ENCODE measurements at places on chromosomes 3 and 15.

DNA sequence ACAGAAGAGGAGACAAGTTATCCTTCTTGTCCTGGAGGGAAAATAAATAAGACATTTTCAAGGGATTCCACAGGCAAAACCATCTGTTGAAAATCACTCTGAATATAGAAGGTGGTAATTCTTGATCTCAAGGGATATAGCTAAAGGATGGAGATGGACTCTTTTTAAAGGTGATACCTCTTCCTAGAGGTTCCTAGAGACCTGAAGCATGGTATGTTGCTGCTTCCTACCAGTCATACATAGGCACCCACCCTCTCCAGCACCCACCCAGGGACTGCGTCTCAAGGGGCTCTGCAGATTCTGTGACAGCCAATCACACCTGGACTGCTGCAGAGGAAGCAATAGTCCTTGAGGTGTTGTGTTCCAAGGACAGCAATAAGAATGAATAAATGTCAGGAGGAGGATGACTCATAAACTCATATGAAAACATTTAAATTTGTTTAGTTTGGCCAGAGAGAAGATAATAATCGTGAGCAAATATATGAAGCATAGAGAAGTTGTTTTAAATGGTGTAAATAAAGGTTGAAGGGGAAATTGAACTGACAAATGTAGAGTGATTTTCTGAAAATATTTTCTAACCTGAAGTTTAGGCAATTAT lies 741.6 kb upstream of the CBLB start:
- DNase-seq = no peak

GRCh38 chr3:66991459-66991858 lies 6.6 kb upstream of the KBTBD8 start:
- DNase-seq = no peak

GRCh38 chr15:41851167-41851523 lies 12.5 kb downstream of the PLA2G4B start:
- DNase-seq = no peak

DNA sequence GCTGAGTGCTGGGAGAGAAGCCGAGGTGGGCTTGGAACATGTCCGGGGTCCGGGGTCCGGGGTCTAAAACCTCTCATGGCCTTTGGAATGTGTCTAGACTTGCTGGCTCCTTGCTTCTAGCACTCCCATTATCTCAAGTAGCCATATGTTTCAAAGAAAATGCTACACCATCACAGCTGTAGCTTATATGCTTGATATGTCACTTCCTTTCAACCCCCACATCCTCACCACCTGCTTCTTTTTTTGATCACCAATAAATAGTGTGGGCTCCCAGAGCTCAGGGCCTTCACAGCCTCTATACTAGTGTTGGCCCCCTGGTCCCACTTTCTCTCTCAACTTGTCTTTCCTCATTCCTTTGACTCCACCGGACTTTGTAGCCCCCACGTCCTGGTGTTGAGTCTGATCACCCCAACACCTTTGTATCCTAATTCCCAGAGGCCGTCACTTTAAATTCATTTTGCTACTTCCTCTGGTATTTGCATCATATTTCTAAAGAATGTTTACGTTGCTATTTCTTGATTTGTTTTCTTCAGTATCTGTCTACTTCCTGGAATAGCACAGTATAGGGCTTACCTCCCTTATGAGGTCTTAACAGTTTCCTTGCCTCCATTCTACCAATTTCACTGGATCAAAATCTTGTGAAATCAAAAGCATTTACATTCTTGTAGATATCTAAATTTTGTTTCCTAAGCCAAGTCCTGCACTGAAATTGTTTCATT lies 71.9 kb upstream of the CHRNB4 start:
- no peak for DNase-seq

DNA sequence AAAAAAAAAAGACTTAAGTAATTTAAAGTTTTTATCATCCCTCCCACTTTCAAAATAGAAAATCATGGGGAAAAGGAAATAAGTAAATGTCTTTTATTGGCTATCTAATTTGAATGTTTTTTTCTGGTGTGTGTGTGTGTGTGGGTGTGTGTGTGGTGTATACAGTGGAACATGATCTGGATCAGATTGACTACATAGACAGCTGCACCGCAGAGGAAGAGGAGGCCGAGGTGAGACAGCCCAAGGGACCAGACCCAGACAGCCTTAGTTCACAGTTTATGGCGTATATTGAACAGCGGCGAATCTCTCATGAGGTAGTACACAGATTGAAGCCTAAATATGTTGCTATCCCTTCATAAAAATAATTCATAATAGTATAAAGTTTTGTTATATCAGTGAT lies 44.5 kb downstream of the LRCH3 start:
- DNase-seq = no peak

- no peak for DNase-seq
Measured at GRCh38 chr3:95905182-95905581, 909.2 kb upstream of the EPHA6 start.

GRCh38 chr3:149339931-149340309 lies 6.5 kb upstream of the TM4SF18 start:
- no peak for DNase-seq

DNA sequence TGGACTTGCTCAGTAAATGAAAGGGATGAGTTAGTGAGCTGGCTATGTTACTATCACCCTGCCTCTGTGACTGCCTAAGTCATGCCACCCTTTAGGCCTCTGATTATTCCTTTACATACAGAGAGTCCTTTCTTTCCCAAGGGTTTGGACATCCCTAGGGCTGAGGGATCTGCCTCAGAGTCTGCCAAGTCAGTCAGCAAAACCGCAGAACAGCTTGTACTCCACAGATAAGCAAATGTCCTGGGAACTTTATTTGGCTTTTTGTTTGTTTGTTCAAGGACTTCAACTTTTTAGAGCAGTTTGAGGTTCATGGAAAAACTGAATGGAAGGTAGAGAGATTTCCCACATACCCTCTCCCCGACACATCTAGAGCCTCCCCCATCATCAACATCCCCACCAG lies 82.6 kb upstream of the TRIM42 start:
- no peak for DNase-seq

DNA sequence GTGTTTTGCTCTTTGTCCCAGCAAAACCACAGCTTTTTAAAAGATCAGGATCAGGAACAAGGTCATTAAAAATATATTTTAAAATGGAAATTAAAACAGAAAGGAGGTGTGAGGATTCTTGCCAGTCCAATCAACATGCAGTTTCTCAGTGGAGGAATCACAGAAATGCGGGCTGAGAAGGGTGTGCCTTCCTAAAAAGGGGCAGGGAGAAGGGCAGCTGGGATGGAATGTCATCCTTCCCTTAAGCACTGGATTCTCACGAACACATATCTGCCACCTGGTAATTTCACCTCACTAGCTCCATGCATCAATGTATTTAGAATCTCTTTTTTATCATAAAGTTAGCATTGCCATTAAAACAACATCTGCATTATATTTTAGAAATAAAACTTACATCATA lies 21.4 kb downstream of the ABI3BP start:
- DNase-seq = no peak

GRCh38 chr3:58101499-58102389 lies 93.5 kb downstream of the FLNB start:
- no peak for DNase-seq

DNA sequence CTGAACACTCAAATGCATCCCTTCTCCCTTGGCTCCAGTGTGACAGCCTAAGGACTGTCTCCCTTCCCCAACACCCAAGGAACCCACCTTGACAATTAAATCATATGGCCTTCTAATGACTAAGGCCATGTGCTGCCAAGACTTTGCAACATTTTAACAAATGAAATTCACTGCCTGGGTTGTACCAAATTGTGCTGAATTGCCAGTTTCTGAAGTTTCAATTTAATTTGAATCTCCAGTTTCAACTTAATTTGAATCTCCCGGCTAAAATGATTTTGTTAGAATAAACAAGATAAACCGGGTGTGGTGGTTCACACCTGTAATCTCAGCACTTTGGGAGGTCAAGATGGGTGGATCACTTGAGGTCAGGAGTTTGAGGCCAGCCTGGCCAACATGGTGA lies 72.4 kb upstream of the RAP2B start:
- DNase-seq = no peak

GRCh38 chr3:107430996-107431245 lies 53.7 kb downstream of the CCDC54 start:
- DNase-seq = peak; percentile 56

- DNase-seq = no peak
Measured at GRCh38 chr3:106640353-106640752, 736.9 kb upstream of the CCDC54 start.

DNA sequence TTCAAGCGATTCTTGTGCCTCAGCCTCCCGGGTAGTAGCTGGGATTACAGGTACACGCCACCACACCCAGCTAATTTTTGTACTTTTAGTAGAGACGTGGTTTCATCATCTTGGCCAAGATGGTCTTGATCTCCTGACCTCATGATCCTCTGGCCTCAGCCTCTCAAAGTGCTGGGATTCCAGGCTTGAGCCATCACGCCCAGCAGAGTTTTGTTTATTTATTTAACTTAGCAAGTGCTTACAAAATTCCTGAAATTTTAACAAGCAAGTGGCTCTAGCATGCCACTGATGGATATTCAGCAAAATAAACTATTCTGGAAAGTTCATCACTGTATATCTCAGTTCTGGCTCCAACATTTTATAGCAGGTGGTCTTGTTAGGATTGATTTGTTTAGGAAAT lies 585.9 kb downstream of the OTOL1 start:
- DNase-seq = no peak

DNA sequence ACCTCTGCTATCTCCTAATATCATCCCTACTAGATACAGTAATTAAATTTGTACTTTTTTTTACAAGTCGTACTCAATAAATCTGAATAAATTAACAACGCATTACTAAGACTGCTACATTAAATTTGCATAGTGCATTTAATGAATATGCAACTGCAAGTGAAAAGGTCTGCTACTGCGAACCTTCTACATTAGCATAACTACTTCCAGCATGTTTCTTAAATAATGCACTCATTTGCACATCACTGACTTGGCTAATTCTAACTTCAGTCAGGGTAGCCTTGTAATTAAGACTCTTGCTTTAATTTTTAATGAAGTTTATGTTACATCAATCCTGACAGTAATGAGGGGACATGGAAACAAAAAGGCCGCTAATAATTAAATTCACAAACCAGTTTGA lies 98.9 kb upstream of the FOXB1 start:
- DNase-seq = no peak

DNA sequence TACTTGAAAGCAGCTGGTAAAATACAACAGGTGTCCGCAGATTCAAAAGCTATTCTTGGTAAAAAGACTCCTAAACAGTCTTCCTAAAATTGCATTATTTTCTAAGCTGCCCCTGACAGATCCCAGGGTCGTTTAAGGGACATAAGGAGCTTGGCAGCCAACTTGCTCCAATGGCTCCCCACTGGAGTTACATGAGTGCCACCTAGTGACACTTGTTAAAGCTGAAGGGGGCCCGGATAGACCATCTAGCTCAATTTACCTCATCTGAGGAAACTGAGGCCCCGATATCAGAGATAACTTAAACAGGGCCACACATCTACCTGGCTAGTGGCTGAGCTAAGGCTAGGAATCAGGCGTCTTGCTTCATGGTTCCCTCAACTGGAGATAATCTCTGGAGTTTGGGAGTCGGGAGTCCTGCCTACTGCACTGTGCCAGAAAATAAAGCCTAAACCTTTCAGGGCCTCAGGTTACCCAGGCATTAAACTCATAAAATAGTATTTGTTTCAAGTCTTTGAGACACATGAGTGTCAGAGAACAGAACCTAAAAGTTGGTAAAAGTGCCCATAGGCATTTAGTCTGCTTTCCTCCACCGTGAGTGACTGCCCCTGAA lies 6.5 kb upstream of the TBC1D23 start:
- no peak for DNase-seq

DNA sequence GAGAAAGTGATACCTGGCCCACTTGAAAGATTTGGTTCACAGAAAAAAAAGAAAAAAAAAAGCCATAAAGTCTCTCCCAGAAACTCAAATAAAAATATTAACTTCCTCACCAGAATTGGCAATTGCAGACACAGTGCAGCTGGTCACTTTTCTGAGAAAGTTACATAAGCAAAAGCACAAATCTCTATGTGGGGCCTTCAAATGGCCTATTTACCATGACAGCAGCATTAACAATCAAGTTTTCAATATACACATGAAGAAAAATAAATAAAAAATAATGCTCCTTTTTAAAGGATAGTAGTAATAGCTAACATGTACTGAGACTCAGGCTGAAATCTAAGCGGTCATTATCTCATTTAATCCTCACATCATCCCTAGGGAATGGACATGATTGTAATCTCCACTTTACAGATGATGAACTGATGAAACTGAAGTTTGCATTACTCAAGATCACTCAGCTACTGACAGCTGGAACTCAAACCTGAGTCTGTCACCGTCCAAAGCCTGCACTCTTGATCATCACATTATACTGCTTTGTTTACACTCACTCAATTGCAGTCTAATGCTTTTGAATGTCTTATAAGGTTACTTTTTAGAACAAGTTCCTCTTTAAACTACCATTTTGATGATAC lies 3.3 kb downstream of the NPTN start:
- no peak for DNase-seq

- no peak for DNase-seq
Measured at GRCh38 chr3:127420829-127421228, 133.0 kb upstream of the PRR20G start.

DNA sequence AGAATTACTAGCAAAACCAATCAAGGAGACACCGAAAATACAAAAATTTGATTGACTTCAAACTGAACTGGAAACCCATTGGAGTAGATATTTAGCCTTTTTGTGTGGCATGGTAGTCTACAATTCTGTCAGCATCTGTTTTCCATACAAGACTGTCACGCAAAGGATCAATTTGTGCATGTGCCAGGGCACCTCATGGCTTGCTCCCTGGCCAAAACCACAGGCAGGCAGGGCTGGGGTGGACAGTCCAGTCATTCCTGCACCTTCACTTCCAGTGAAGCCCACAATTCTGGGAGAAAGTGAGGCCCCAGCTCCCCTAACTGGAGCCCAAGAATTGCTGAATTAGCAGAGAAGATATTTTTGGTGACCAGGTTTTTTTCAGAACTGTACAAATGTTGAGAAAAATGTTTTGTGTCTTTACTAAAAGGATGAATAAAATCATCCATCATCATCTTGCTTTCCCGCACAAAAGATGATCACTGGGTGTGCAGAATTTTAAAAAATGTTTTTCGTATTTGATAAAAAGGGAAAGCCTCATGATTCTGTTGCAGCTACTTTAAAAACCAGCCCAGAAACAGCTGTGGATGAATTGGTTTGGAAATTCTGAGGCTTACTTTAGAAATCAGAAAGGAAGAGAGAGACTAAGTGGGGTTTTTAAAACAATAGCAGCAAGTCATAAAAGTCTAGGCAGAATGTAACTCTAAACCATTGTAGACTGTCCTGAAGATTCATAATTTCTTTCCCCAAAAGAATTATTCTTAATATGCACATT lies 86.4 kb downstream of the PCCB start:
- DNase-seq = no peak

- DNase-seq = no peak
Measured at GRCh38 chr3:71916747-71917369, 131.9 kb upstream of the PROK2 start.

Measured in dorsolateral prefrontal cortex (tissue), 122 donors.